ENCODE measurements at places on chromosomes 11 and 22.
A peak's percentile ranks its signal among the peaks of the same experiment; 100 is the strongest.

DNA sequence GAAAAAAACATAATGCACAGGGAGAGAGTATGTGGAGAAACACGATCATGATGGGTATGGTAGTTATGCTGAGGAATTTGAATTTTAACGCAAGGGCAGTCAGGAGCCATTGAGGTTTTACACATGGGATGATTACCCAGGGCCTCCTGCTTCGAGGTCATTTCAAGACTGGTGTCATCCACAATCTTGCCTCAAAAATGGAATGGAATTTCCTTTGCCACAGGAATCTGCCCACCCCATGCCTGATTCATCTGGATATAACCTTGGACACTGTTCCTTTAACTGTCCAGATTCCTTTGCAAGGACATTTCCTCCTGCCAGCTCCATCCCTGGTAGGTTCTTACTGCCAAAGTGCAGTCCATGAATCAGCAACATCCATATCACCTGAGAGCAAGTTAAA is 655.9 kb upstream of the TENM4 start:
- no peak for DNase-seq

DNA sequence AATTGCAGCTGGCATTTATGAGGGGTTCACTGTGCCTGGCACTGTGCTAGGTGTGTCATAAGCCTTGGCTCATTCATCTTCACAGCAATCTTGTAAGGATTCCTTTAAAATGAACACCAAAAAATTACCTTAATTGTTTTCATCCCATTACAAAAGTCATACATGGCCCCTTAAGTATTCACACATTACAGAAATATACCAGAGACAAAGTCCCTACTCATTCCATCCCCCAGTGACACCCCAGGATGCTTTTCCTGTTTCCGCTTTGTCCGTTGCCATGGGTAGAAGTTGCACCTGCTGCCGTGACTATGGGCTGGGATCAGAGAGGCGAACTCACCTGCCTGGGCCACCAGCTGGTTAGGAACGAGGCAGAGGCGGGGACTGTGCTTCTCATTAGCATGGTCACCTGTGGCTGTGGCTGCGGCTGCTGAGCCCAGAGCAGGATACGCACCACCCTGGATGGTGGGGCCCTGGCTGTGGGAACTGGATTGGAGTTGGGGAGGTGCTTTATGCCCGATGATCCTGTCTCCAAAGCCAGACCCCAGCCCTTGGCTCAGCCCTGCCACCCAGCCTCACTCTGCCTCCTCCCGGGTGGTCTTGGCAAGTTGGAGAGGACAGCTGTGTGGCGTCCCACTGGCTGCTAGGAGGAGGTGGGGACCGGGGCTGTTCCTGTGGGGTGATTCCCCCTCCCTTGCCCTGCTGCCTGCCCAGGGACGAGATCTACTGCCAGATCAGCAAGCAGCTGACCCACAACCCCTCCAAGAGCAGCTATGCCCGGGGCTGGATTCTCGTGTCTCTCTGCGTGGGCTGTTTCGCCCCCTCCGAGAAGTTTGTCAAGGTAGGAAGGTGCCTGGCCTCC is 60.8 kb downstream of the MYO7A start:
- DNase-seq, result no peak

- no peak for DNase-seq
These were observed 13.9 kb downstream of the SLC35E4 start for GRCh38 chr22:30649430-30650007.

GRCh38 chr11:27095887-27096286 is 55.3 kb downstream of the BBOX1 start:
- no peak for DNase-seq

GRCh38 chr11:126339863-126340434 is 15.5 kb upstream of the ST3GAL4 start:
- DNase-seq, result no peak

GRCh38 chr11:43895601-43896000 is 15.0 kb downstream of the ALKBH3 start:
- no peak for DNase-seq

DNA sequence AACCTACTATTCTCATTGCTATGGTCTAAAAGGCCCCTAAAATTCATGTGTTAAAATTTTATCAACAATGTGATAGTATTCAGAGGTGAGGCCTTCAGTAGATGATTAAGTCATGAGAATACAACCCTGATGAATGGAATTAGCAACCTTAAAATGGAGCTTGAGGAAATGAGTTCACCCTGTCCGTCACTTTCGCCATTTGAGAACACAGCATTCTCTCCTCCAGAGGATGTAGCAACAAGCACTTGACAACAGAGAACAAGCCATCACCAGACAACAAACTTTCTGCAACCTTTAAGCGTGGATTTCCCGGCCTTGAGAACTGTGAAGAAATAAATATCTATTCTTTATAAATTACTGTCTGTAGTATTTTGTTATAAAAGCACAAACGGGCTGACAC is 197.0 kb downstream of the SBF2 start:
- no peak for DNase-seq

GRCh38 chr11:71491940-71492339 is 35.1 kb upstream of the KRTAP5-7 start:
- no peak for DNase-seq

DNA sequence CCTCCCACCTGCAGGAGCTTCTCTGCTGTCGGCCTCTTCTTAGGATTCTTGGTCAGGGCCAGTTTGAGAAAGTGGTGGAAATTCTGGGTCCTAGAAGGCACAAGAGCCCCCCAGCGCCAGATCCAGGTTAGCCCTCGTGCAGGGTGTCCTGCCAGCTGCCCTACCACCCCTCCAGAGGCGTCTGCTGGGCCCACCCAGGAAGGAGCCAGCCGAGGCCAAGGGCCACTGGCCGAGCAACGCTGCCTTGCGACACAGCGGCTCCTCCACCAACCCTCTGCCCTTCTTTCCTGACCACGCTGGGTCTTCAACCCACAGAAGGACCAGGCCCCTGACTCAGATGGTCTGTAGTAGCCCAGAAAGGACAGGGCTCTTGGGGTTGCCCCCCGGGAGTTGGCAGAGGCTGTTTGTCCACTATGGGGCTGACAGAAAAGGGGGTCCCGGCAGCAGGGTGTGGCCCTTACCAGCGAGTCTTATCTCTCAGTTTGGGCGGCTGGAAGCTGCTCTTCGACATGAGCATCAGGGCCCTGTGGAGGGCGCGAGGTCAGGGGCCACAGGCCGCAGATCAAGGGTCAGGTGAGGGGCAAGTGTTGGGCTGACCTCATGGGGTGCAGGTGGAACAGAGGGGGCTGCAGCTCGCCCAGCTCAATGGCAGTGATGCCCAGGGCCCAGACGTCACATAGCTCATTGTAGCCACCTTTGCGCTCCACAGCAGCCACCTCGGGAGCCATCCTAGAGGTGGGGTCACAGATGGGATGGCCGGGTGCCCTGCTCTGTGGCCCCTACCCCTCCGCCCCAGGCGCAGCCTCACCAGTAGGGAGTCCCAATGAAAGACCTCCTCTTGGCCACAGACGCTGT is 2.5 kb downstream of the MAP4K2 start:
- DNase-seq, result no peak

DNA sequence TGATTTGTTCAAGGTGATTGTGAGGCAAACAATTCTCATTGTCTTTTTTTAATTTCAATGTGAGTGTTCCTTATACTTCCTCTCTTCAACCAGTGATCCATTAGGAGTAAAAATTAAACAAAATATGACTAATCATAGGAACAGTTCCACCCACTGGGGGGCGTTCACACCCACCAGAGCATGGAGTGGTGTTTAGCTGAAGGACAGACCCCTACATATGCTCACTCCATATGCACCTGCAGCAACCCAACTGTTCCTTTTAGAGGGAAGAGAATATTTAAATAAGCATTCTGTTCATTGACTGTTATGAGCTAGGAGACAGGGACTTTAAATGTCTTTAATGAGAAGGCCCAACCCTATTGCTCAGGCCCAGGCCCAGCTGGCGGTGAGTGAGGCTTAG is 78.7 kb upstream of the DRD2 start:
- no peak for DNase-seq

GRCh38 chr11:108817976-108818375 is 153.1 kb downstream of the DDX10 start:
- DNase-seq, result no peak

GRCh38 chr22:28120691-28121592 is 201.9 kb upstream of the PITPNB start:
- DNase-seq, result no peak

DNA sequence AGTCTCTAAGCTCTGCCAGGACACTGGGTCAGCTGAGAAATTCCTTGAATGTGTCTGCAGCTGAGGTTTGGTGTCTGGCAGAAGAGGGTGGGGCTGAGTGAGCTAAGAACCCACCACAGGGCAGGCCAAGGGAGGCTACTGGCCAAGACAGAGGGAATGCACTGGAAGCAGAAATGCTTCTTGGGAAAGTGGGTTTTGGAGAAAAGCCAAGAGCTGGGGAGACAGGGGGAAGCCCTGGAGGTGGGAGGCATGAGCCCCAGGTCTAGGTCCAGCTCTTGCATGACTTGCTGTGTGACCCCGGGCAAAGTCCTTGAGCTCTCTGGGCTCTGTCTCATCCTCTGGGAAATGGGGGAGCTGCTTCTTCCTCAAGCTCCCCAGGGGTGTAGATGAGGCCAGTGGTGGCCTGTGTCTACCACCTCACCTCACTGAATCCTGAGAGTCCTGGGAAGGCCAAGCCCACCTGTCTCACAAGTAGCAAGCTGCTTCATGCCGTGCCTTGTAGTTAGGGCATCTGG is 2.3 kb downstream of the MMP11 start:
- DNase-seq, result no peak

- no peak for DNase-seq
These were observed 630 bp downstream of the CASP4 start for GRCh38 chr11:104967534-104968354.

DNA sequence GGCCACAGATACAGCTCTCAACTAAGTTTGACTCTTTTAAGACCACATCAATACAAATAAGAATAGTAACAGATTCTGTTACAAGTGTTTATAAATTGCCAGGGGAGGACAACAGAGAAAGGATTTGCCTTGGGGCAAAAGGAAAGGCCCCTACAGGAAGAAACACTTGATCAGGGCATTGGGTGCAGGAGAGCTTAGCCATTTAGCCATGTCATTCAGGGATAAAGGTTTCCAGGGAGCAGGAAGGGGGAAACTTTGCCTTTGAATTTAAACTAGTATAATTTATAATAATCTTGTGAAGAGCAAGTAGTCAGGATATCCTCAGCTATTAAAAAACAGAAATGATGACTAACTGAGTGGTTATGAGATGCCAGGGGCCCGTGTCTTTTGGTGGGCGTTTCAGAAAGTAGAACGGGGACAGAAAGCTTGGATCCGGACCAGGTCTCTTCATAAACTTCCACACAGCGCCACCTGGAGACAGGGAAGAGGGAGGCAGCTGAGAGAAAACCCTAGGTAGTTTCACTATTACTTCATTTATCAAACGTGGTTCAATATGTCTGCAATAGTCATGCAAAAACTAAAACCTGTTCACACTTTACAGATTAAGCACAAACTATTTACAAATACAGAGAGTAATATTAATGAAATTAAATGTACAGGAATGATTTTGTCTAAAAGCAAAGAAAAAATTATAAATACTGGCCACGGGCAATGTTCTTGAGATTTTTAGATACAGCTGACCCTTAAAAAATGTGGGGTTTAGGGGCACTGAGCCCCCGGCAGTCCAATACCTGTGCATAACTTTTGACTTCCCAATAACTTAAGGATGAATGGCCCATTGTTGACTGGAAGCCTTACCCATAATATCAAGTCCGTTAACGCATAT is 11.0 kb upstream of the SLC5A4 start:
- peak; percentile 73 for DNase-seq

DNA sequence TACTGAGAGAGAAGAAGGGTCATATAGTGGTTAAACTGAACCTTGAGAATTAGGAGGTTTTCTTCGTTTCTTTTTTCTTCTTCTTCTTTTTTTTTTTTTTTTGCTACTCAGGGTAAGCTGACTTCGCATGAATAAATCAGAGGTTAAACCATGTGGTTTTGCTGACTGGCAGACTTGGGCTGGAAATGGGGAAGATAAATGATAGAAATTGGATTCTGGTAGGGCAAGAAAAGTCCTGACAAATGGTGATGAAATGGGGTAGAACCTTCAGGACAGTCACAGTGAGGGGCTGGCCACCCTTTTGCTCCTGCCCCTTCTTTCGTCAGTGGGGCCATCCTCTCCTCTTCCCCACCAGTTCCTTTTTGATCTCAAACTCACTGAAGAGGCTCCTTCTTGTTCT is 1.6 kb upstream of the SWAP70 start:
- DNase-seq, result no peak

- DNase-seq, result no peak
These were observed 27.0 kb downstream of the PLEKHA7 start for GRCh38 chr11:16987205-16987568.

GRCh38 chr11:27563201-27563600 is 56.6 kb upstream of the LIN7C start:
- DNase-seq, result no peak

GRCh38 chr22:36144886-36145541 is 15.5 kb downstream of the APOL3 start:
- peak; percentile 42 for DNase-seq

DNA sequence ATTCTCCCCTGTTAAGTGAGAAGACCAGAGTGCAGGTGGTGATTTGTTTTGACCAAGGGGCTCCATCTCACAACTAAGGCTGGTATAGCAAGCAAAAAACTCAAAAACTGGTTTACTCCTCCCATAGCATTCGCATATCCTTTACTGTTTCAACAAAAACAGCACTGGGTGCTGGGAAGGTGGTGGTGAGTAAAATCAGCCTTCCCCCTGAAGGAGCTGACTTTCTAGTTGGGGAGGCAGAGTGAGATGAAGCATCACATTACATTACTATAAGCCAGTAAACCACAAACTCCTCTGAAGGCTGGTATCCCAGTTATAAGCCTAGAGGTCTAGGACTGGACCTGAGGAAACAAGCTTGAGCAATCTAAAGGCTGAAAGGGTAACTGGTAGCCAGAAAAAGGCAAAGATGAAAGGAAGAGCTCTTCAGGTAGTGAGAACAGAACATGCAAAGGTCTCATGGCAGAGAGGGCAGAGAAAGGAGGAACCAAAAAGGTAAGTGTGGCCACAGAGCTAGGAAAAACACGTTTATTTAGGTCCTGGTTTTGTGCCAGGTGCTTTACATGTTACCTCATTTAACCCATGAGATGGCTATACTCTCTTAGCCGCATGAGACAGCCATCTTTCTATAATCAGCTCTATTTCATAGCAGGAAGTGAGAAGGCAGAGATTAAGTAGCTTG is 22.3 kb downstream of the TMEM123 start:
- no peak for DNase-seq

GRCh38 chr22:17164392-17165024 is 5.4 kb upstream of the HDHD5 start:
- DNase-seq, result no peak
